ENCODE measurements at places on chromosomes 1 and 21.

DNA sequence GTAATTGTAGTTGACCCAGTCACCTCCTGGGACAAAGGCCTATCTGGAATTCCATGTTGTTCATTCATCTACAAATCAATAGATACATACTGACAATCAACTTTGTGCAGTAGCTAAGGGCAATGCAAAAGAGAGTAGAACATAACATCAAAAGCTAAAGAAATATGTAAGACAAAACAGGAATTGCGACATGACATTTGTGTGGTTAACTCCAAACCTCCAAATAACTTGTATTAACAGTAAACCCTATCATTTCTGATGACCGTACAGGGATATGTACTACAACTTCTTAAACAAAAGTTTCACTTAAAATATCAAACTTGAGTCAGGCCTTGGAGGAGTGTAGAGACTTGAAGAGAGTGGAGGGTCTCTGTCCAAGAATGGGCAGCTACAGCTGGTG is 317.6 kb downstream of the SPATA17 start:
- no peak for DNase-seq

DNA sequence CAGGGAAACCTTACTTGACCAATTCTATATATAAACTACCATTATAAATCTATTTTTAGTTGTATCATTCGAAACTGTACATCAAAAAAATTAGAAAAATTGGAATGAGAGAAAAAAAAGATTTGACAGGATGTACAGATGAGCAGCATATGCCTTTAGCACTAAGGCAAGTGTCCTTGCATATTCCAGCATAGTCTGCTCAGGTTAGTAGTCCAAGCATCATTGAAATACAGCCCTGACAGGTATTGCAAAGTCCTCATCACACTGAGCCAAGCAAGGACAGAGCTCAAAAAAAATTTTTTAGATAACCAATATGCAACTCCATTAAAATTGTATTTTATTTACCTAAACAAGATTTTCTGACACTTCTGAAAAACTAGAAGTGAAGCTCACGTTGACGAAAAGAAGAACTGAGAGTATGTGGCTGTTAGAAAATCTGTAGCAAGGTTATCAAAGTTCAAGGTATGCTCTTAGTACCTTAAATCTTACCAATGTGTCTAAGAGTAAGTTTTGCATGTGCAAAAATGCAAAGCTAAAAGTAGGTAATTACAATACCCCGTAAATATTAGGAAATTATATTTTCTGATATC is 465.6 kb upstream of the ADGRL4 start:
- DNase-seq = no peak

DNA sequence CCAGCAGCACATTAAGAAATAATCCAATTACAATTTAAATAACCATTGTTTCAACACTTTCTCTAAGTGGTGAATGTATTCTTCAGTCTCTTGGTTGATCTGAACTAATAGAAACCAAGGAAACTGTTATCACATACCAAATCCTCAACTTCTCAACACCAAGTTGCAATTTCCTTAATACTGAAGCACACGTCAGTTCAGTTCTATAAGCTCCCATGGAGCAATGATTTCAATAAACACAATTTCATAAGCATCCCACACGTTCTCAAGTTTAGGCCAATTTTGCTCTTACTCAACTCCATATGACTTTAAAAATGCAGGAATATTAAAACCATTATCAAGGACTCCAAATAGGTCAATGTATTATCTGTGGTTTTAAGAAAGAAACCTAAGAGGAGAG is 5.8 kb upstream of the ERG start:
- DNase-seq = no peak

GRCh38 chr21:46066591-46067331 is 31.2 kb upstream of the COL6A2 start:
- no peak for DNase-seq

DNA sequence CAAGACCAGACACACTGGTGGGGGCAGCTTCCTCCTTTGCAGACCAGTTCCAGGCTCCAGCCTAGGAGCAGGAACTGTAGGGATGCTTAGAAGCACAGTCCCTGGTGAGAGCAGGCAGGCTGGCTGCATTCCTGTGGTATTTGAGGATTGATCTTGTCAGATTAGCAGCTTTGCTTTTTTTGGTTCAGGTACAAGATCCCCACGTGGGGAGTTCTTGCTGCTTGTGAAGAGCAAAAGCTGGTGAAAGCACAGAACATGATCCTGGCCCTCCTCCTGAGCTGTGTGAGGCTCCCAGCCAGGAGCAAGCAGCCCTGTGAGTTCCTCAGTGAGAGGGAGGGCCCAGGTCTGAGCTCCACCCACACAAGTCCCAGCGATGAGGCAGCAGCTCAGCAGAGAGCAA is 75.3 kb upstream of the ARTN start:
- no peak for DNase-seq

DNA sequence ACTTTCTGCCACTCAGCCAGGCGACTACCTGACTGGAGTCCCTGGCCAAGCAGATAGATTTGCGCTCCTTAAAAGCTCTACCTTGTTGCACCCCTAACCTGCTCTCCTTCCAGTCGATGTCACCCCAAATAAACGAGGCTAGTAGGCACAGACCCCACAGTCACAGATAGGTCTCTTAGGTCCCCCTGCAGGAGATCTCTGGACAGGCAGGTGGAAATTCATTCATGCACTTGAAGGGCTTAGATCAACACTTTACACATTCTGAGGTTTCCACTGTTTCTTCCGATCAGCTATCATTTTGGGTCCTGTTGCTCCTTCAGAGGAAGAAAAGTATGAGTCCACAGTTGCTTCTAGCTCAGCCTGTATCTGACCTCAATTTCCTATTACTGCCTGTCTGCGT is 272.6 kb upstream of the FMN2 start:
- DNase-seq = no peak

DNA sequence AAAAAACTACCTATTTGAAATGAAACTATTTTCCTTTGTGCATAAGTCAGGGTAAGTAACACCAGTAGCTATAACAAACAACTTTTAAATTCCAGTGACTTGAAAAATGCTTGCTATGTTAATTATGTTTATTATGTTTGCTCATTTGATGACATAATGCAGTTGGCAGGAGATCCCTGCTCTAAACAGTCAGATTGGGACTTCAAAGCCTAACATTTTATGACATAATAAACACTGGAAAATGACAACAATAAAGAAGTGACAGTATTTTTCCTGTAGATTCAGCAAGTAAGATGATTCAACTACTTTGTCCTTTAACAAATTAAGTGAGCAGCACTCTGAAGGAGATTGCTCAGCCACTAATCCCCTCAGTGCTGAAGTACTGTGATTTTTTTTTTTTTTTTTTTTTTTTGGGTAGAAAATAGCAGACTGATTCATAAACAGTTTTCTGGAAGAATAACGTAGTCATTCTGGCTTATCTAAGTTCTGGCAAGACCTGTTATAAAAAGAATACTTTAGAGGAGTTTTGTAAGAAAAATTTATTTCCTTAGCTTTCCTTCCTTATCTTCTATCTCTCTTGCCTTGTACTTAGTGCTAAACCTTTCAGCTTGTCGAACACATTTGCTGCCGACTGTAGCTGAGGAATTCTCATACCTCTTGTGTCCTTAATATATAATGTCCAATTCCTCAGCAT is 207.2 kb downstream of the PTGER3 start:
- DNase-seq = no peak

GRCh38 chr21:20106368-20106767 is 891.8 kb upstream of the NCAM2 start:
- DNase-seq = no peak

DNA sequence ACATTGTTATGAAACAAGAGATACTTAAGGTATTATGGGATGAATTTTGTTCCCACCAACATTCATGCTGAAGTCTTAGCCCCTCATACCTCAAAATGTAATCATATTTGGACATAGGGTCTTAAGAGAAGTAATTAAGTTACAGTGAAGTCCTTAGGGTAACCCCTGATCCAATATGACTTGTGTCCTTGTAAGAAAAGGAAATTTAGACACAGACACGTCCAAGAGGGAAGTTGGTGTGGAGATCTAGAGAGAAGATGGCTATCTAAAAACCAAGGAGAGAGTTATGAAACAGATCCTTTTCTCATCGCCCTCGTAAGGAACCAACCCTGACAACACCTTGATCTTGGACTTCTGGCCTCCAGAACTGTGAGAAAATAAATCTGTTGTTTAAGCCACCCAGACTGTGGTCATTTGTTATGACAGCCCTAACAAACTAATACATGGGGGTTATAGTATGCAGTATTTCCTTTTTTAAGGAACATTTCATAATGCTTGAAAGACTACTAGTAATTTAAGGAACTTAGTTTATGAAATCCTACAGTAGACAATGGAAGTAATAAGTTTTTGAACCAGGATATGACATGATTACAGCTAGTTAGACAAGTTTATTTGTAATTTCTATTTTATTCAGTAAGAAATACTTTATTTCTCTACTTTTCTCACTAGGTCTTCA is 875.5 kb upstream of the ADGRL2 start:
- DNase-seq = no peak

- DNase-seq = no peak
Observed at GRCh38 chr1:109909561-109909960, 1.1 kb upstream of the CSF1 start.

DNA sequence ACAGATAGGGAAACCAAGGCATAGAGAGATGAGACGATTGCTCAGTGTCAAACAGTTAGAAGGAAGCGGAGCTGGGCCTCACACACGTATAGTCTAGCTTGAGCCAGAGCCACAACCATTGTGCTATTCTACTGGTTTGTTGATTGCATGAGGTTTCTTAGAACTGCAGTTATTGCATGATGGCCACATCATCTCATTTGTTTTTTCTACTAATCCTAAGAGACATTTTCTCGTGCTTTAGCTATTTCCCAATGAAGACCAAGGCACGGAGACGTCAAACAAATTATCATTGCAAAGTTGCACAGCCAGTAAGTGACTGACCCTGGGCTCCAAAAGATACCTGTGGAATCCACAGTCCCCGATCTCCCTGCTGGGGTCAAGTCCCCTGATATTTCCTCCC is 25.1 kb upstream of the ZNF362 start:
- no peak for DNase-seq

GRCh38 chr1:7376676-7377075 is 394.4 kb upstream of the VAMP3 start:
- no peak for DNase-seq

GRCh38 chr1:233427907-233428306 is 100.4 kb downstream of the MAP3K21 start:
- no peak for DNase-seq

- DNase-seq = no peak
Observed at GRCh38 chr1:240457203-240457602, 154.8 kb downstream of the GREM2 start.

DNA sequence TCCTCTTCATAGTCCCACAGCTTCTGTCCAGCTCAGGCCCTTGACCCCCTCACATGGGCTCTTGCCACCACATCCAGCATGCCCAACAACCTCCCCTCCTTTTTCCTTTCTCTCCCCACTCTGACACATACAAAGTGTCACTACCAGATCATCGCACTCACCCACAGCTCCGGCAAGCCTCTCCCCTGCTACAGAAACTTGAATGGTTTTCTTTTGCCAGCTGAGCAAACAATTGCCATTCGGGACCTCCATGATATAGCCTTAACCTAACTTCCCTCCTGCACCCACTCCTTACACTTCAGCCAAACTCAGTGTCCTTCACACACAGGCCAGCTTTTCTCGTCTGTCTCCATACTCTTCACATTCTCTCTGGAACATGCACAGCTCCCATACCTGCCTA is 43.3 kb downstream of the MAB21L3 start:
- DNase-seq = no peak

- no peak for DNase-seq
Observed at GRCh38 chr1:212640223-212640878, 31.8 kb downstream of the ATF3 start.

GRCh38 chr1:183407961-183408360 is 10.2 kb downstream of the NMNAT2 start:
- DNase-seq = no peak

DNA sequence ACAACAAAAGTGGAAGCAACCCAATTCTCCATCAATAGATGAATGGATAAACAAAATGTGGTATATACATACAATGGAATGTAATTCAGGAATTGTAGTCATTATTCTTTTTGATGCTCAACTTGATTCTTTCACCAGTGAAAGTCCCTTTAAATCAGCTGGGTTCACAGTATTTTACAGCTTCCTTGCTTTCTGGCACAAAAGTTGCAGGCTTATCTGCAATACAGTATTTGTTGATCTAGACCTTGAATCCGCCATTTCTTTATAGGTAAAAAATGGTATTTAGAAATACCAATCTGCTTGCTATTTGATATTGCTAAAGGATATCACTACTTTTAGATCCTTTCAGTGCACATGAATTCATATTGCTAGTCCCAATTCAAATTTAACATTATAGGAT is 44.7 kb upstream of the ERO1B start:
- DNase-seq = no peak

- DNase-seq = no peak
Observed at GRCh38 chr1:200401263-200401662, 8.6 kb downstream of the ZNF281 start.

DNA sequence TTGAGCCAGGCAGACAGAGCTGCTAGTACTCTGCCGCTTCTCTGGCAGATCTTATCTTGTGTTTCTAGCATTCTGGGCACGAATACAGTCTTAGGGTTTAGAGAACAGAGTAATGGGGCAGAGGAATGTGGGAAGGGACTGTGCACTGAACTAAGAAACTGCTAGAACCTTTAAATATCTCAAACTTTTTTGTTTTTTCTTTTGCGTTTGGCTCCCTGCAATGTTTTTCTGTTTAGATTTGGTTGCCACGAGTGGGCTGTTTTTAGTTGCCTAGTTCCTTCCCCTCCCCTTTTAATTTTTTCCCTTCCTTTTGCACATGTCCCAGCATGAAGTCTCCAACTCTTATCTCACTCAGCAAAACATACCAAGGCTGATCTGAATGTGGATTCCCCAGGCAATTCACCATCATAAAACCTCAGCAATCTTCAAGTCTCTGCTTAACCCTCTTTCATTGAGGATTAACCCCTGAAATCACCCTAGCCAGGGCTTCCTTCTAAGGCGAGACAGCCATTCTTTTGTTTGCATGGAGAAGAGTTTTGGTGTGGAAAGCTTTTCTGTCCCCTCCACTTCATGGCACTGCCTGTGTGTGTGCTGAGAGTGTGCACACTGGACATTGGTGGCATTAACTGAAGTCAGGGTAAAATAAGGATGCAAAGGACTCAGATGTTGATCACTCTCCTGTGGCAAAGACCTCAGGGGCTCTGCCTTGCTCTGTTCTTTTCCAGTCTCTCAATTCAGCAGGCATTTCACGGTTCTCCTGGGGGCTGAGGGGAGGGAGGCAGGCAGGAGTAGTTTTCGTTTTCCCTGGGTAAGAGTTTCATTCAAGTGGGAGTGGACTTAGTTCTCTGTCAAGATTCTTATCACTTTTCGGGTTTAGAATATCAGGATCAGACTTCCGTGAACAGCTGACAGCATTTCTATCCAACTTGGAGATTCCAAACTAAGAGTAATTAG is 2.8 kb upstream of the ATF3 start:
- no peak for DNase-seq
